Fibroblast of skin of right biceps (primary cell): ENCODE measurements at places on chromosomes 5 and 9.

DNA sequence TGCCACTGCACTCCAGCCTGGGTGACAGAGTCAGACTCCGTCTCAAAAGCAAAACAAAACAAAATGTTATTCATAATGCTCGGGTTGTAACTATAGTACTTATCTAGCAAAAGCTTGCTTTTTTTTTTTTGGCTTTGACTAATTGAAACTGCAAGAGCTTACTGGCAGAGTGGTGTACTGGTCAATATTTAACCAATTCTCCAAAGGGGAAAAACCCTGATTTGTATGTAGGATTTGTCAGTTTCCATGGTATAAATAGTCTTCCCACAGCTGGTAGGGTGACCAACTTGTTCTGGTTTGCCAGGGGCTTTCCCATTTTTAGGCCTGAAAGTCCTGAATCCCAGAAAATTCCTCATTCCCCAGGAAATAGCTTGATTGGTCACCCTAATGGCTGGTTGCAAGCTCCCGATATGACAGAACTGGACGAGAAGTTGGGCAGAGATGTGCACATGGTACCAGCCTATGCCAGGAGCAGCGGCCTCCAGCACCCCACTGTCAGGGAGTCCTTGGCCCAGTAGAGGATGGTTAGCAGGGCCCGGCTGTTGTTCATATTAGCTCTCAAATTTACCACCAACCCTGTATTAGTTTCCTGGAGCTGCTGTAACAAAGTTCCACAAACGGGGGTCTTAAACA lies 58.0 kb downstream of the FXN start:
- no peak for DNase-seq

DNA sequence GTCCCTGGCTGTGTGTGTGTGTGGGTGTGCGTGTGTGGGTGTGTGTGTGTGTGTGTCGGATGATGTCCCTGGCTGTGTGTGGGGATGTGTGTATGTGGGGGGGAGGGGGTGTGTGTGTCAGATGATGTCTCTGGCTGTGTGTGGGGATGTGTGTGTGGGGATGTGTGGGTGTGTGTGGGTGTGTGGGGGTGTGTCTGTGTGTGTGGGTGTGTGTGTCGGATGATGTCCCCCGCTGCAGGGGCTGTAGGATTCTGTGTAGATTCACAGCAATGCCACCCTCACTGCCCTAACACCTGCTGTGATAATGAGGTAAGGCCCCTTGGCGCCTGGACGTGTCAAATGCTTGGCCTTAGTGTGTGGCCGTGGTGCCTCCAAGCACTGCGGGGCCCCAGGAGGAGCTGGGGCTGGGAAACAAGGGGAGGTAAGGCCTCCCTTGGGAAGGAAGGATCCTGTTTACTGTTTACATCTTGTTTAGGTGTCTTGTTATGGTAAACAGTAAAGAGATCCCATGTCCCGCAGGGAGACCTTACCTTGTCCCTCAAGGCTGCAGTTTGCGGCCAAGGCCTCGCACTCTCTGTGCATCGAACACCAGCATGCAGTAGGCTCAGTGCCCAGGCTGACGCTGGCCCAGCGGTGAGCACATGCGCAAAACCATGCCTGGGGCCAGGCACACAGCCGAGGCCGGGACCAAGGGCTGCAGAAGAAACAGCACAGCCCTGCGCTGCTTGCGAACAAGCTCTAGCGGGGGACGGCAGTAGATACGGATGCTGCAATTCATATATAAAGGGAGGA lies 24.1 kb downstream of the AHRR start:
- peak; percentile 63 for DNase-seq

GRCh38 chr9:18743971-18744370 lies 270.0 kb downstream of the ADAMTSL1 start:
- DNase-seq, result peak; percentile 55

- DNase-seq, result no peak
Observed at GRCh38 chr9:102728946-102729345, 266.2 kb upstream of the CYLC2 start.

DNA sequence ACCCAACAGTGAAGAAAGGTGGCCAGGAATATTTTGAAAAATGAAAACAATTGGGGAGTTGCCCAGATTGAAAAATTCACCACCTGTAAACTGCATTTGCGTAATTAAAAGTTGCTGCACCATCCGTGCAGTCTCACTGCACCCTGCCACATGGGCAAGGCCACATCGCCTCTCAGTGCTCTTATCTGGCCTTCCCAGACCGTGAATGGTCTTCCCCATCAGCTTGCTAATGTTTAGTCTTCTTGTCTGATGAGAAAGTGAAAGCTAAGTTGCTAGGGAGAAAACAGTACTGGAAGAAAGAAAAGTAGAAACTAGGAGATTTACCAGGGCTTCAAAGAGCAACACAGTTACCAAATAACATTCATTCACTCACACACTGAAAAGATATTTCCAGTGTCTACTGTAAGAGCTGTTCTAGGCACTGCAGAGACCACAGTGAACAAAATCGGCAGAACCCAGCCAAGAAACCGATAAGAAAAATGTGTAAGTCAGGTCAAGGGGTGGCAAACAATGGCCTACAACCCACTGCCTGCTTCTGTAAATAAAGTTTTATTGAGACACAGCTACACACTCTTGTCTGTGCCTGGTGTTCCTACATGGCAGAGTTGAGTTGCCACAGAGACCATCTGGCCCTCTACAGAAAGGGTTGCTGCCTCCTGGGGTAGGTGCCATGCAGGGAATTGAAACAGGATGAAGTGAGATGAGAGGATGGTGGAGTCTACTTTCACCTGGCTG lies 51.2 kb upstream of the CTSL start:
- no peak for DNase-seq

GRCh38 chr5:137641148-137641547 lies 94.7 kb downstream of the KLHL3 start:
- DNase-seq, result no peak
